MV-4-11 (cell line): ENCODE measurements at places on chromosomes 3 and 15.
A peak's percentile ranks its signal among the peaks of the same experiment; 100 is the strongest.

GRCh38 chr3:131393051-131393450, 11.5 kb downstream of the NUDT16 start:
- DNase-seq = no peak

- DNase-seq = no peak
These were observed 22.8 kb downstream of the ESYT3 start for GRCh38 chr3:138456961-138457862.

- peak; percentile 34 for DNase-seq
These were observed 44.0 kb downstream of the CCDC54 start for GRCh38 chr3:107421170-107421792.

DNA sequence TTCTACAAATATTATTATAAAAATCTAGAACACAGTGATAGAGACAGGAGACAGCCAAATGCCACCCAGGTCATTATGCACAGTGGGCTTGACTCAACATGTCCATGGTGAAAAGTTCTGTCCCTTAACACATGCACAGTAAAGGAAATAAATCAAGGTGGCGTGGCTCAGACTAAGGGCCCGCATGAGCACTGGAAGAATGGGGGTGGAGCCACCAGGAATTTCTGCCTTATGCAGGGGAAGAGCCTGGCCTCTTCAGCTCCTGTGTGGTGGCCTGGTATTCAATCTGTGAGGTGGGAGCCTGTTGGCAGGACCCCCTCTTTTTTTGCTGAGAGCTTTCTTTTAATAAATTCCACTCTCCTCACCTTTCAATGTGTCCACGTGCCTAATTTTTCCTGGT, 17.2 kb upstream of the SPG21 start:
- no peak for DNase-seq

DNA sequence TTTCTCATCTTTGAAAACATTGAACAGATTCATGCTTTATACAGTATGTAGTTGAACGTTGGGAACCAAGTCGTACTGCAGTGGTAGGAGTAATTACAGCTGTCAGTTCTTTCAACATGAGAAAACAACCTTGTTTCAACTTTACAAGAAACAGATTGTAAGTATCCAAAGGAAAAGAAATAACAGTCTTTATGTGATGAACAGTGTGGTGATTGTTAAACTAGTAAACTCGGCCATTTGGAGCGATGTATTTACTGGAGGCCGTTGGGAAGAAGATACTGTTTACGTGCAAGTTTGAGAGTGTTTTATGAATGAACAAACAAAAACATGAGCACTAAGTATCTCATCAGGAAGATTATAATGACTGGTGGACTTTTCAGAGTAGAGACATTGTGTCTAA, 48.4 kb downstream of the EPHA3 start:
- no peak for DNase-seq

GRCh38 chr3:29606416-29606815, 325.5 kb downstream of the RBMS3 start:
- DNase-seq = no peak

- DNase-seq = no peak
These were observed 15.1 kb downstream of the PDZRN3 start for GRCh38 chr3:73609655-73610054.

GRCh38 chr3:44234648-44235268, 6.9 kb upstream of the TOPAZ1 start:
- DNase-seq = no peak

DNA sequence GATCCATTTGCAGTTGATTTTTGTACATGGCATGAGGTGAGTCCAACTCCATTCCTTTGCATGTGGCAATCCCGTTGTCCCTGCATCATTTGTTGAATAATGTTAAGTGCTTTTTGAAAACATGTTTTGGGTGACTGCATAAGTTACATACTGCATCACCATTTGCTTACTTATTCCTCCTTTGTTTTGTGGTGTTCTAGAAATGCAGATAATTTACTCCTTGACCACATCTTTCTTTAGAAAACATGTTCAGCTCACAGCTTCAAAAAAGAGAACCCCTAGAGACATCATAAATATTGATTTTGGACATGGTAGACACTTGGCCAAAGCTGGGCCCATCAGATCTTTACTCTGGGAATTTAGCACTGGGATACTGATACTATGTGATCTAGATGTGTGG, 135.3 kb upstream of the DAZL start:
- no peak for DNase-seq

GRCh38 chr15:100759106-100759505, 120.5 kb upstream of the ALDH1A3 start:
- DNase-seq = no peak

DNA sequence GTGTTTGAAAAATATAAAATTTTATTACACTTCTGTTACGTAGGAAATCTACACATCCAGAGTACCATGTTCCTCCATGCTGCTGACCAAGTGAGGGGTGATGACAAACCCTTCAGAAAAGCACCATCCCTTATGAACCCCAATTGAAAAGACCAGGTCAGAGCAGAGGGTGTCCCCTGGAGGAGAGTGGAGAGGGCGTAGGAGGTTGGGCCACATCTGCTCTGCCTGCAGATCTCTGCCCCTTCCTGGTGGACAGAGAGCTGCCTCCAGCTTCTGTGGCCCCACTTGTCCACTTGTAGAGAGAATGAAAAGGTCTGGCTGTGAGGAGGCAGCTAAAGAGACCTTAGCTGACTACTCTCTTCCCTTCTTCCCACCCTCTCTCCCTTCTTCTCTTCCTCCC, 55.5 kb downstream of the GLDN start:
- DNase-seq = no peak

DNA sequence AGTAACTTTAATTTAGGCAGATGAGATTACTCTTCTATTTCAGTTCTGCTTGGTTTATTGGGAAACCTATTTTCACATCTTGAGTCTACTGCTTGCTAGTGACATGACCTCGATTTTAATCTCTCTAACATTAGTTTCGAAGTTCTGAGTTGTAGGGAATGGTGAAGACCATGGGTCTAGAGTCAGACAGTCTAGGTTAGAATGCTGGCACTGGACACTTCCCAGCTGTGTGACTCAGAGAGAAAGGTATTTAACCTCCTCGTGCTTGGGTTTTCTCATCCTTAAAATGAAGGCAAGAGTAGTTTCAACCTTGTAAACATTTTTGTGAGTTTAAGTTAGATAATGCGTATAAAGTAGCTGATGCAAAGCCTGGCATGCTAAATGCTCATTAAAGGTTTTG, 422.1 kb downstream of the GRM7 start:
- no peak for DNase-seq

- no peak for DNase-seq
These were observed 3.3 kb downstream of the TMEM115 start for GRCh38 chr3:50355829-50356552.

GRCh38 chr3:58041182-58041825, 33.1 kb downstream of the FLNB start:
- peak; percentile 39 for DNase-seq

DNA sequence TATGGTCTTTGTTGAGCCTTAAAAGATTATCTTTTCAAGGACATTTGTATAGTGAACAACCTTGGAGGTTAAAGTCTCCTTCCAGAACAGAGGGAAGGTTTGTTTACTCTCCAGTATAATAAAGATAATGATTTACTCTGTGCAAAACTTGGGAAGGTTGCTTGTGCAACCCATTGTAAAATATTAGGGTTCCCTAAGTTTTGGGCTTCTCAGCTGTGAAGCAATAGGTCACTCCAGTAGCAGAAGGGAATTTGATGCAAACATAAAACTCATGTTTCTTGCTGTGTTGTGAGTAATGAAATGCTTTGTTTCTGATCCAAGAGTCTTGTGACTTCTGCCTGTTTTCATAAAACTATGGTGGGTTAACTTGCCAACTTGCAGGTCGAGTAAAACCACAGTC, 177.5 kb downstream of the SUCNR1 start:
- DNase-seq = no peak

DNA sequence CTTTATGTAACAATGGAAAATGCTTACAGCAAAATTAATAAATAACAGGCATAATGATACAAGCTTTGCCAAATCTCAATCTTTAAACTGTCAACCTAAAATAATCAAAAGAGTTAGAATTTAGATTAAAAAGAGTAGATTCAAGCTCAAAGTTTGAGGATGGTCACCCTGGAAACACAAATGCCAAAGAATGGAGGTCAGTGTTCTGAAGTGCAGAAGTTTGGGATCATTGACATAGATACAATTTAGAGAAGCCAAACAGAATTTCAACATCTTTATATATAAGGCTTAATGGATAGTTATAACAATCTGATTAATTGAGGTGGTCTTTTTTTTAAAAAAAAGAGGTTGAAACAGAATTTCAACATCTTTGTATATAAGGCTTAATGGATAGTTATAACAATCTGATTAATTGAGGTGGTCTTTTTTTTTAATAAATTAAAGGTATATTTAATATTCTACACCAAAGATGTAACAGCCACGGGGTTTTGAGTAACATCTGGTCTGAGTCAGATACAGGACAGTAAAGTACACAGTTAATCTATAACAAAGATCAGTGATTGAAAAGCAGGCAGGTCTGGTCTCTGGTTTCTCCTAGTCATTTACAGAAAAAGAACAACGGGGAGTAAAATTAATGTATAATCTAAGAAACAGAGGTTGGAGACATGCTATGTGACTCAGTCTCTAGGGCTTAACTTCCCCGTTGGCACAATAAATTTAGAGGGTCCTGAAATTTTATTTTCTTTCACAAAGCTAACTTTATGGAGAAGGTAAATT, 490.7 kb downstream of the GBE1 start:
- DNase-seq = no peak
